CD4-positive, alpha-beta memory T cell (primary cell): ENCODE measurements at places on chromosomes 1 and 21. TPM values are rescaled to one million over a fixed set of nuclear protein-coding genes. Genes with fewer than 3 reads are reported as not detected.
A peak's percentile ranks its signal among the peaks of the same experiment; 100 is the strongest.

DNA sequence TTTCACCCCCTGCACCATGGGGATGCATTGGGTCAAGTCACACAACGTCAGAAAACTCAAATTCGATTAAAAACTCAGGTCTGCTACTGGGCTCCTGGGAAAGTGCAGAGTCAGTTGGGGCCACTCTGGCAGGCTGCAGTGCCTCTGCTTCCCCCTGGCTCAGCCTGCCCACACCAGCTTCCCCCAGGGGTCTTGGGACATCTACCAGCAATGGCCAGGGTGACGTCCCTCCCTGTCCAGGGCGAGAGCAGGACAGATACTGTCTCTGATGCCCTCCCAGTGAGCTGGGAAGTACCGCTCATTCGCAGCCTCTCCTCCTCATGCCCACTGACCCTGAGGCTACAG is 106.2 kb upstream of the COL6A1 start:
- no peak overlapping the region for H3K27ac ChIP-seq
- DNase-seq: no peak
- no peaks in the 10 kb centered on the region for H3K36me3 ChIP-seq
- H3K27me3 ChIP-seq: no peaks in the 10 kb centered on the region
- peaks cover 9% of the 10 kb centered on the region for H3K4me1 ChIP-seq

DNA sequence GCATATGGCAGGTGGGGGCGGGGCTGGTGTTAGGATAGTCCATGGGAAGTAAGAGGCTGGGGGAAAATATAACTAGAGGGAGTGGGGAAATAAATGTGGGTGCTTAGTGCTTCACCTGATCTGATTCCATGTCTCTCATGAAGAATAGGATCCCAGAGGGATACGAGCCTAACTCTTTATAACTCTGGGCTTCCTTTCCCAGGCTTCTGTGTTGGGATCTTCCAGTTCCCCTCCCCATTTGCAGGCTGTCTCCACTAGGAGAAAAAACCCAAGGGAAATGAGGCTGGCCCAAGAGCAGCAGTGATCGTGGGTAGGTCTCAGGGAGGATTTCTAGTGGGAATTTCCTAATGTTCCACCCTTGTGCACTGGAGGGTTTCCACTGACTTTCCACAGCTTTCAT is 1.6 kb downstream of the KCNJ9 start:
- peaks cover 3% of the 10 kb centered on the region for H3K4me1 ChIP-seq
- no peak for DNase-seq
- H3K4me3 ChIP-seq: no peak overlapping the region
- peaks cover 38% of the 10 kb centered on the region for H3K27me3 ChIP-seq

ADGRL4 gene
- not detected for total RNA-seq

DNA sequence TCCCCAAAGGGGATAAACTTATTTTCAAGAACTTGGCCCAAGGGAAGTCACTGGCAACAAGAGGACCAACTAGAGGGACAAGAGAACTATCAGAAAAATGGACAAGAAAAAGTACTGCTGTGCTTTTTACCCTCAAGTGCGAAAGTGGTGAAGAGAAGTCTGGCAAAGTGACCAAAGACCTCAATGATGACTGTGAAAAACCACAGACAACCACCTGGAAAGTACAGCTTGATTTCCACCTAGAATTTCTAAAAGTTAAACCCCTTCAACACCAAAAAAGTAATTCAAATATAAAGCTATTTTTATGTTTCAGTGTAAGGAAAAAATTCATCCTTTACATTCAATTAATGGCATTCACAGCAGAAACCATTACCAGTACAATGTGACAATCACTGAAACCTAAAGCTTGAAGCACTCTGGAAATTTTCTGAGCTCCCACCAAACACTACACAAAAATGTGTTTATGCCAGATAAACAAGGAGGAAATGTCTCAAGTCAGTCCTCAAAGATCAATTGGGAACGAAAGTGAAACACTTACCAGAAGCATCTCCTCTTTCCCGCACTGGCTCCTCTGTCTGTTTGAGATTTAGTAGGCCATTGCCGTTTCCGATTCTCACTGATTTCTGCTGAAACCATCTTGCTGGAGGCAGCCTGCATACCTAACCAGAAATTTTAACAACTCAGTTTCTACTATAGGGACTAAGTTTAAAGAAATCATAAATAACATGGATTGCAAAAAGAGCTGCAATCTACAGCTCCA is 8.3 kb downstream of the SDE2 start:
- peaks cover 34% of the 10 kb centered on the region for H3K4me1 ChIP-seq
- H3K27me3 ChIP-seq: no peaks in the 10 kb centered on the region
- peak; percentile 28 for DNase-seq
- no peak overlapping the region for H3K4me3 ChIP-seq

- no peak for DNase-seq
- peaks cover 4% of the 10 kb centered on the region for H3K27me3 ChIP-seq
- no peaks in the 10 kb centered on the region for H3K4me1 ChIP-seq
- no peak overlapping the region for H3K4me3 ChIP-seq
Measured at GRCh38 chr21:38984568-38984967, 178.8 kb downstream of the ETS2 start.

TFF2 gene
- not detected for total RNA-seq
